ENCODE measurements at places on chromosomes 13 and 19. TPM values are rescaled to one million over a fixed set of nuclear protein-coding genes. Genes with fewer than 3 reads are reported as not detected.

Gene NKPD1
- total RNA-seq, result 0.26 TPM

- no peak for DNase-seq
Measured at GRCh38 chr13:103187721-103188156, 121.5 kb upstream of the SLC10A2 start.

DNA sequence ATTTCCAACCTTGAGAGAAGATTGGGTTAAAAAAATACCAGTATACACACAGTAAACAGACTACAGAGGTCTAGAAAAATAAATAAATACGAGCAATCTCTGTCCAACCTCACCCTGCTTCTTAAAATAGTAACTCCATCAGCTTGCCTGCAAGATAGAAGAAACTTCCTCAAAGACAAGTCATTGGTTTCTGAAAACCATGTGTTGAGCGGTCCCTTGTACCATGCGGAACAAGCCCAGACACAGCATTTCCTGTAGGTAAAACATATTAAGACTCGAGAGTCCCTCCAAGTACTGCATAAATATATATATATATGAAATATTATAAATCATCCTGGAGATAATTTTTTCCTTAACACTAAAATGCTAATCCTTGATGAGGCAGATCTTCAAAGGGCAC is 157.4 kb downstream of the MZT1 start:
- DNase-seq, result no peak

DNA sequence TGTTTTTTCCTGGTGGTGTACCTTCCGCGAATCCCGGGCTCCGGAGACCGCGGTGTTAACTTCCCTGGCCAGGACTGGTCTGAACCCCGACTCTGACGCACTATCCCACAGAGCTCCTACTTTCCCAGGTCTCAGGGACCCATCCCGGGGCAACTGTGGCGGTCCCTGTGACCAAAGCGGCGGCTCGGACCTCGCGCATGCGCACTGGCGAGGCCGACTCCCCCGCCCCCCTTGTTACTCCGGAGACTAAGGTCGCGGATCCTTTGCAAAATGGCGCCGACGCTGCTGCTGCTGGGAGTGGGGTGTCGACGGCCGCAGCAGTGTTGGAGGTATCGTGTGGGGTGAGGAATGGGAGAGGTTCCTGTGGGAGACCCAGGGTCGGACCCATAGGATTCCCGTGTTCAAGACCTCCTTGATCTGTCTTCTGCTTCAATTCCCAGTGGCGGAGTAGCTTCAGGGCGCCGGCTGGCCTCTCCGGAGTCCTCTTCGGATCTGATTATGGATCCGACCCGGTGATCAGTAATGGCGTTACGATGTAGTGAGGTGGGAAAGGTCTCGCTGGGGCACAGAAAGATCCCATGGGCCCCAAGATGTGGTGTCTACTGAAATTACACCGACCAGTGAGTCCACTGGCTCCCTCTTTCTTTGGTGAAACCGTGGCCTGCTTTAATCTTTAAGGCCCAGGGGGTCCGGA is 66.6 kb upstream of the ZNF527 start:
- DNase-seq, result no peak

Measured in esophagus muscularis mucosa (tissue), 4 donors.